Fibroblast of the aortic adventitia (primary cell): ENCODE measurements at places on chromosomes 16 and 17. TPM values are rescaled to one million over a fixed set of nuclear protein-coding genes. Genes with fewer than 3 reads are reported as not detected.
A peak's percentile ranks its signal among the peaks of the same experiment; 100 is the strongest.

DNA sequence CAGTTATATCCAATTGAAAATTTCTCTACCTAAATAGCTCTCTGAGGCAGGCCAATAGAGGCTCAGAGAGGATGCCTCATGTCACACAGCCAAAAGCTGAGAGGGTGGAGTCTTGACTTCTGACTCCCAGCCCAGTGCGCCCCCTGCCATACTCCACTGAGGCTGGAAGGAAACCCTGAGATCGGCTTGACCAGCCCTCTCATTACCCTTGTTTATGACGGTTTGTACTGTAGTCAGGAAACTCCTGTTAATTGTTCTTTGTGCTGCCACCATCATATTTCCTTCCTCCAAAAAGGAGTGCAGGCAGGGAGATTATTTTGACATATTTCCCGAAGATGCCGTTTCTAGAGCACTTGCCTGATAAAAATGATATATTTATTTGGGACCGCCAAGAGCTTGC lies 107.9 kb downstream of the AIPL1 start:
- no peak for DNase-seq

KRT33B gene
- not detected in 2 replicates for total RNA-seq

DNA sequence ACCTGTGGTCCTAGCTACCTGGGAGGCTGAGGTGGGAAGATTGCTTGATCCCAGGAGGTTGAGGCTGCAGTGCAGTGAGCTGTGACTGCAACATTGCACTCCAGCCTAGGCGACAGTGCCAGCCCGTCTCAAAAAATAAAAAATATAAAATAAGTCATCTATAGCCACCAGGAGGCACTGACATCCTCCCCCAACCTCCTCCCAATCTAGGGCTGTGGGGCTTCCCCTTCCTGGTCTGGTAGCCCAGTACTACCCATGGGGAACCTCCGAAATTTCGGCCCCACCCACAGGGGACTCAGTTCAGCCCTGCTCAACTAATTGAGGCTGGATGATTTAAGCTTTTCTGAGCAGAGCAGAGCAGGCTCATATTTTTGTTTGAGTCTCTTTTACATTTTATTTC lies 3.2 kb downstream of the ZSCAN10 start:
- DNase-seq, result no peak

- peak; percentile 72 for DNase-seq
These were observed 10.0 kb downstream of the PITPNC1 start for GRCh38 chr17:67386965-67387551.

DOC2B gene
- total RNA-seq, result not detected in 2 replicates

- no peak for DNase-seq
These were observed 14.8 kb downstream of the TAC4 start for GRCh38 chr17:49832840-49833599.

DNA sequence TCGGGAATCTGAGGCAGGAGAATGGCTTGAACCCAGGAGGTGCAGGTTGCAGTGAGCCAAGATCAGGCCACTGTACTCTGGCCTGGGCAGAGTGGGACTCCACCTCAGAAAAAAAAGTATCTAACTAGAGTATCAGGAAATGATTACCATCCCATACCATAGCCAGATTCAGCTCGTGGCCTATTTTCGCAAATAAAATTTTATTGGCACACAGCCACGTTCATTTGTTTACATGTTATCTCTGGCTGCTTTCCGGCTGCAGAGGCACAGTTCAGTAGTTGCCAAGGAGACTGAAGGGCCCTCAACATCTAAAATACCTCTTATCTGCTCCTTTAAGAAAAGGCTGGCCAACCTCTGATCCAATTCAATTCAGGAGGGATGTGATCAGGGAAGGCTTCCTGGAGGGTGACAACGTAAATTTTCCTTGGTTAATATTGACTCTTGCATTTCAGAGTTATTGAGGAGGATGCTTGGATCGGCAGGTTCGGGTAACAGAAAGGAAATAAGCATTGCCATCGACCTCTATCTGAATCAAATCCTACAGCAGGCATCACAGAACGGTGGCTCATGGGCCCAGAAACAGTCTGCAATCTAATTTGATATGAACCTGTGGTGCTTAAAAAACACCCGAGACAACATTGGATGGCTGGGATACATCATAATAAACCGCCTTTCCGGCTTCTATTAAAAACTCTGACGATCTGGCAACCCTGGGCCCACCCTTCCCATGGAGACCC lies 73.8 kb downstream of the XYLT1 start:
- peak; percentile 74 for DNase-seq

ZSCAN10 gene
- not detected in 2 replicates for total RNA-seq

DNA sequence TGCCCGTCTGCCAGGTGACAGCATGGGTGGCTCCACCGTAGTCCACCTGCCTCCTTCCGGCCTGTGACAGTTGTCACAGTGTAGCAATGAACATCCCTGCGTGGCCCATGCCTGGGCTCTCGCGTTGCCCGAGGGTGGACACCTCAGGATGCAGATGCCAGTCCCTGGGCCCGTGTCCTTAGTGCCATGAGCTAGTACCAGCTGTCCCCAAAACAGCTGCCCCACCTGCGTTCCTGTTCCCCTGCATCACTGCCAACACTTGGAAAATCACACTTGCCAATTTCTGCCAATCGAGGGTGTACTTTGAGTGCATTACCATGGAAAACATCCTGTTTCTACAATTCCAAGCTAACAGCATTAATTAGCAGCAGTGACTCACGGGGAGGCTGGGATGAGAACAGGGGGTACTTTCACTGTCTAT lies 9.0 kb upstream of the C16orf95 start:
- no peak for DNase-seq

PRSS27 gene
- total RNA-seq, result 0.65 and 1.3 TPM in 2 replicates

DNA sequence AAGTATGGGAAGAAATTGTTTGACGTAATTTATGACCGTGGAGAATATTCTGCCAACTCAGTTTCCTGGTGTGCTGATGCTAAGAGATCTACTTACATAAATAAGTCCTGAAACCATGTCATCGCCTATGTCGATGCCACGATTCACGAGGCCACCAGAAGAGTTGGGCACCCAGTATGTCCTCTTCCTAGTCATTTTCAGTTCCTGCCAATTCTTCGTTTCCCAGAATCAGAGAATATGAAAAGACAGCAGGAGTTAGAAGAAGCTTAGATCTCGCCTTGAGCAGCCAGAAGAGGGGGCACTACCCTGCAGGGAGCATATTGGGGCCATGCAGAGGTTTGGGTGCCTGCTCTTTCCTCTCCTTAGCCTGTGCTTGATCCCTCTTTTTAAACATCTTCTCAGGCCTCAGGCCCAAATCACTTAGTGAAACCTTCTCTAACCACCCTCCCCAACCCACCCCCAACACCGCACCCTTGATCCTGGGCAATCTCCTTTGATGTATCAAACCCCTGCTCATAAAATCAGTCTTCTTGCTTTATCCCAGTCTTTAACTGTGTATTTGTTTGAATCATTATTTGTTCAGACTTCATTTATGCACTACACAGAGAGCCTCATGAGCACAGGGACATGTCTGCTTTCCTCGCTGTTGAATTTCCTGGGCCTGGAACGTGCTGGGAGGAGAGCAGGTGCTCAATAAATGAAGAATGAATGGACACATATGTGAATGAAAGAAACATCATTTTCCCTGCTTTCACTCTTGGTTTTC lies 12.2 kb upstream of the LONP2 start:
- peak; percentile 51 for DNase-seq

- DNase-seq, result no peak
These were observed 7.7 kb downstream of the USP6 start for GRCh38 chr17:5123343-5124124.

CKLF gene
- total RNA-seq, result 17.3 and 73.4 TPM in 2 replicates

ARMC7 gene
- total RNA-seq, result 3.4 and 3.9 TPM in 2 replicates

GRCh38 chr17:13503526-13503925 lies 98.2 kb downstream of the HS3ST3A1 start:
- no peak for DNase-seq

PIPOX gene
- total RNA-seq, result 1.8 and 3.0 TPM in 2 replicates

NUPR1 gene
- 28.8 and 56.1 TPM in 2 replicates for total RNA-seq

DNA sequence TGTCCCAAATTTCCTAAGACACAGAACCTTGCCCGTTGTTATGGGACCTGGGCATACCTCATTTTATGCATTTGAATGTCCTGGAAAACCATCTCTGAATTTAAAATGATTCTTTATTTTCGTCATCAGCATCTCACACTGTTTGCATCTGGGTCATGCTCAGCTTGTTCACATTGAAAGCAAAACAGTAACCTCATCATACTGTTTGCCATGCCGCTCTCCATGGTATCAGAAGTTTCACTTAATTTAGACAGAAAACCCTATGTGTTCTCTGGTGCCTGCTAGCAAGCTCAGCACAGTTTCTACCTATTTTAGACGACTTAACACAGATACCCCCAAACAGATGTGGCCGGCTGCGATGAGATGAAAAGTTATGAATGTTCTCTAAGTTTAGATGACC lies 292.1 kb downstream of the SNX29 start:
- peak; percentile 9 for DNase-seq

DNA sequence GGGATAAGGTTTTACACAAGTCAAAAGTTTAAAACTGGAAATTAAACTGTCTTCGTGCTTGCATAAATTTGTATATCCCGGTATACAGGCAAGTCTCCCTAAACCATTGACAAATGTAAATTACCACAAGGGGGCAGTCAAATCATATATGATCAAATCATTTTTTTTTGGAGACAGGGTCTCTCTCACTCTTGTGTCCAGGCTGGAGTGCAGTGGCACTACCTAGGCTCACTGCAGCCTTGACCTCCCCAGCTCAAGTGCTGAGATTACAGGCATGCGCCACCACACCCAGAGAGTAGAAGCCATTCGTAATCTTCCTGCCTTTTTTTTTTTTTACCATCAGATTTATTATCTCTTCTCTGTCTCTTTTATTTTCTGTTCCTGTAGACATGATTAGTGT lies 18.5 kb downstream of the TOP2A start:
- peak; percentile 83 for DNase-seq

PRSS53 gene
- 1.6 and 2.8 TPM in 2 replicates for total RNA-seq

ELOB gene
- 37.6 and 316 TPM in 2 replicates for total RNA-seq
